Activated T-helper 1 cell treated with Interleukin-2 at 50 U/mL for 16 hours (primary cell): ENCODE measurements at places on chromosomes 2 and 18.

DNA sequence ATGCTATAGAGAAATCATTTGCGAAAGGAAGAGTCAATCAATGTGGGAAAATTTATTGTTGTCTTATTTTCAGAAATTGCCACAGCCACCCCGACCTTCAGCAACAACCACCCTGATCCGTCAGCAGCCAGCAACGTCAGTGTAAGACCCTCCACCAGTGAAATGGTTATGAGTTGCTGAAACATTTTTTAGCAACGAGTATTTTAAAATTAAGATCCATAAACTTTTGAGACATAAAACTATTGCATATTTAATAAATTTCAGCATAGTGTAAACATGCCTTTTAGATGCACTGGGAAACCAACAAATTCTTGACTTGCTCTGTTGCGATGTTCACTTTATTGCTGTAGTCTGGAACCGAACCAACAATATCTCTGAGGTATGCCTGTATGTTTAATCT is 887.9 kb downstream of the DCDC2C start:
- DNase-seq = no peak

DNA sequence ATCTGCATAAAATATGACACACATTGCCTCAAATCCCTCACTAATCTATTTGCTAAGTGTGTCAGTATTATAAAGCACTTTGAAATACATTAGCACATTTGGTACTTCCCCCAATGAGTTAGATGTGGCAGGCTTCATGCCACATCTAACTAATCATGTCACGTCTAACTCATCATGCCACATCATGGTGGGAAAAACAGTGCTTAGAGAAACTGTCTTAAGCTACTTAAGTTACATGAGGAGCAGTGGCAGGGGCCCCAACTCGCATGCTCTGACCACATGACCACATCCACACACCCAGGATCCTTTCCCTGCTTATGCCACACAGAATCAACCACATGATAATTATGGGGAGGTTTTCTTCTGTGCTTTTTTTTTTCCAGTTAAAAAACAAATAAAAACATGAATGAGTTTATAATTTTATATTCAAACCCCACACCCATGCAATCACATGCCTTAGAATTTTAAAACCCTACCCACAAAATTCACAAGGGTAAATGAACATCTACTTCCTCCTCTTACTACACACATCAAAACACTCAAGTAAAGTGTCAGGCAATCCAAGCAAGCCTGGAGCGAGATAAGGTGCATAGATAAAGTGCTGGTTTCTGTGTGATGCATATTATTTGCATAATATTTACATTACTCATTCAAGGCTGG is 1.6 kb downstream of the ABCA12 start:
- no peak for DNase-seq

DNA sequence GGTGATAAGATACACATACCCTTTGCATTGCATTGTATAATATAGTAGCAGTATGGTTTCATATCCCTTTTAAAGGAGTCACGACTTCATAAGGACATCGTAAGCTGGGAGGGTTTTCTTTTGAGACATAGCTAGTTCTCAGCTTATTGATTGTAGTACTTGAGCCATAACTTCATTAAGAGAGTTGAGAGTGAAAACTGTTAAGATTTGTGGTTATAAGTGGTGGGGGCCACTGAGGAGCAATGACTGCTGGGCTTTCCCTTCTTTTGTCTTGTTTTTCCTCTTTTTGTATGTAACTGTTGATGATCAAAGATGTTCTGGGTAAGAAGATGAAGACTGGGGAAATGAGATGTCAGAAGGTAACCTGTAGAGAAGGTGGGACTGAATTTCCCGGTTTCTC is 11.0 kb downstream of the EIF5B start:
- DNase-seq = no peak

- DNase-seq = no peak
These were observed 66.3 kb downstream of the ZEB2 start for GRCh38 chr2:144453486-144454158.

GRCh38 chr2:114185501-114185900 is 256.9 kb upstream of the DPP10 start:
- no peak for DNase-seq

DNA sequence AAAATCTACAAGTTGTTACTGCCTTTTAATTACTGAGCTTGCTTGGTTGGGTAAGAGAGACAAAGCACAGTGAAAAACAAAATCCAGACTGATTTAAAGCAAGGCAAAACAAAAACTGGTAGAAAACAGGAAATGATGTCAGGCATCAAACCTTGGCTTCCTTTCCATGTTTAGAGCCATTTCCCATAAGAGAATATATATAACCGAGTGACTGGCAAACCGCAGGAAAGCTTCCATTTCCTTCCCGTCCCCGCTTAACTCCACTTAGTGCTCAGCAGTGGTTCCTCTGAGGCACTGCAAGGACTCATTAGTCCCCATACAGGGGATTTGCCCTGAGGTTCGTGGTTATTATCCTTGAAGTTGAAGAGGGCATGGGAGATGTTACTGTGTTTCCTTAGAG is 446.3 kb downstream of the LPIN1 start:
- no peak for DNase-seq

DNA sequence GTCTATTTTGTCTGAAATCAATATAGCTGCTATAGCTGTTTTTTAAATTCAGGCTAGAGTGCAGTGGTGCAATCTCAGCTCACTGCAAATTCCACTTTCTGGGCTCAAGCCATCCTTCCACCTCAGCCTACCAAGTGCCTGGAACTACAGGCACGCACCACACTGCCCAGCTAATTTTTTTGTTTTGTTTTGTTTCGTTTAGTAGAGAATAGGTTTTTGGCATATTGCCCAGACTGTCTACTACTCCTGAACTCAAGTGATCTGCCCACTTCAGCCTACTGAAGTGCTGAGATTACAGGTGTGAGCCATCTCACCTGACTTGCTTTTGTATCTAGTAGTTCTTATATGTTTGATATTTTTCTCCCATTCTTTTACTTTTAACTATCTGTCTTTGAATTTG is 259.7 kb downstream of the CDH19 start:
- DNase-seq = no peak

- no peak for DNase-seq
These were observed 22.0 kb downstream of the KANSL3 start for GRCh38 chr2:96616128-96616527.

- DNase-seq = no peak
These were observed 4.3 kb downstream of the ITGAV start for GRCh38 chr2:186594001-186594722.

DNA sequence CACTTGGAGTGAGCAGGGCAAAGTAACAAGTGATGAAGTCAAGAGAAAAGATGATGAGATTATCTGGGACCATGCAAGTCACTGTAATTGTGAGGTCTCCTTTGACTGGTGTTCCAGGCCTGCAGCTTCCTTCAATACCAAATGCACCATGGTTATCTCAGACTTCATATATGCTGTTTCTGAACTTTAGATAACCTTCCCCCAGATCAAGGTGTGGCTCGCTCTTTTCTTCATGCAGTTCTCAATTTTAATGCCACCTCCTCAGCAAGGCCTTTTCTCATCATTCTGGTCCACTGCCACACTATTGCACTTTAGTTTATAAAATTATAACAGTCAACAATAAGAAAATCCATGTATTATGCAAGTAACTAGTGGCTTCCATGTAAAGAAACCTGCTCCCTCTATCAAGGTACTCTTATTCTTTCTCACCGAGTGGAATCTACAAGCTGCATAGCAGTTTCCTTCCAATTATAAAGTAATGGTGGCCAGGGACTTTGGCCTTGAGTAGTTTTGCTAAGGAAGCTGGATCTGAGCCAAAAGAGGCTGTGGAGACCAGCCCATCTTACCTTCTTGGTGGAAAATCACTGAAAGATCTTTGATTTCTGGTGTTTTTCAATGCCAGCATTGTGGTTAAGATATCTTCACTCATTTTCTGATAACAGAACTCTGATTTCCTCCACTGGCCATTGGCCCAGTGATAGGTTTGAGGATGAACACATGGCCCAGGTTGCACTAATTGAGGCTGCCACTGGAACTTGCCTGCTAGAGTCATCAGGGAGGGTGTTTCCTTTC is 113.6 kb downstream of the KCNE4 start:
- DNase-seq = no peak

- DNase-seq = no peak
These were observed 228.1 kb upstream of the TFPI start for GRCh38 chr2:187782301-187782700.
